ENCODE measurements at places on chromosomes 16 and 17. TPM values are rescaled to one million over a fixed set of nuclear protein-coding genes. Genes with fewer than 3 reads are reported as not detected.

DNA sequence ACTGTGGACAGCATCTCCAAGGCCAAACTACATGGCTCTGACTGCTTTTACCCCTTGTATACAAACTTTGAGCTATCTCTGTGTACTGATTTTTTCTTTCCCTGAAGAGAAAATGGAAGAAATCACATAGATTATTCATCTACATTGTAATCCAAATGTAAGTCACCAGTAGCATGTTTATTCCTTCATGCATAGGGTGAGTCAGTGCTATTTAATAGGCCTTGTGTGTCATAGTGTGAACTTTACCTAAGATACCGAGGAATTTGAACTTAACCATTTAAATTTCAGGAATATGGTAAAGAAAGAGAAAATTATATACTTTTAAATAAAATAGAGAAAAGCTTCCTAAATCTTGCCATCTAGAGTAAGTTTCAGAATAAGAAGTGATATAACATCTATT lies 16.5 kb downstream of the PHKB start:
- no peak for DNase-seq

UNC13D gene
- total RNA-seq, result 133 TPM

DNA sequence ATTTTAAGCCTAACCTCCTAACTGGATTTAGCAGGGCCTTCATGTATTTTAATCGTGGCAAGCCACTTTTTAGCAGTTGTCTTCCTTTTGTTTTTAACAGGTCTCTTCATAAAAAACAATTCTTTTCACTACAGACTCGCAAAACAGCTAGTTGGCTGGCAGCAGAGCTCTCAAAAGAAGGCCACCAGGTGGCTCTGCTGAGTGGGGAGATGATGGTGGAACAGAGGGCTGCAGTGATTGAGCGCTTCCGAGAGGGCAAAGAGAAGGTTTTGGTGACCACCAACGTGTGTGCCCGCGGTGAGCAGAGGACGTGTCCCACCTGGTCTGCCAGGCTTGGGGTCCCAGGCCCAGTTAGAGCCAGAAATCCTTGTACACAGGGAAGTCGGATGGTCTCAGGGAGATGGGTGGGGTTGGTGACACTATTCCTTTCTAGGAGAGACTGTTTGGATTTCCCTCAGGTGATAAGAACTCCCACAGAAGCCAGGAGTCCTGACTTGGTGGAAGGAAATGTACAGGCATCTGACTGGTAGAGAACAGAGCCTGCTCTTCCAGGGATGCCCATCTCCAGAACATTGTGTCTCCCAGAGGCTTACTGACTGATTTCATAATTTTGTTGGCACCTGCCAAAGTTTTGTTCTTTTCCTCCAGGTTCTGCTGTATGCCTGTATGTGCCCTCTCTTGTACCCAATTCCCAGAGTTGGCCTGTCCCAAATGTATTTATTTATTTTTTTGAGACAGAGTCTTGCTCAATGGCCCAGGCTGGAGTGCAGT lies 14.9 kb upstream of the DDX19A start:
- peak; percentile 34 for DNase-seq

DNA sequence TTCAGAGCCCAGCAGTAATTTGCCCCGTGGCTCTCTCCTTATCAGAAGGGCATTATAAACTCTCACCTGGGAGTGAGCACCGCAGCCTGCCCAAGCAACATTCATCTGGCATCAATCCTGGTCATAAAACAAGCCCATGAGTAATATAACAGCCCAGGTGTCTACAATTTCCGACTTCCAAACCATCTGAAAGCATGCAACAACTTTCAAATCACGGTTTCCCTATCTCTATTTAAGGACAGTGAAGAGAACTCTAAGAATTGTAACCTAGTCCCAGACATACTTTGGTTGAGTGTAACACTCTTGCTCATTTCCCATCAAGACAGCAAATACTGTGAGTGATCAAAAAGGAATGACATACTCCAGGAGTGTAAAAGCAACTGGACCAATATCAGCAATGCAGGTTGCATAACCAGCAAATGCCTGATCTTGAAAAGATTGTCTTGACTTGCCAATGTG lies 487.4 kb upstream of the SOX9 start:
- DNase-seq, result no peak

Data from activated CD4-positive, alpha-beta T cell treated with anti-CD3 and anti-CD28 coated beads for 36 hours (primary cell).